ENCODE measurements at places on chromosomes 12 and 14.

DNA sequence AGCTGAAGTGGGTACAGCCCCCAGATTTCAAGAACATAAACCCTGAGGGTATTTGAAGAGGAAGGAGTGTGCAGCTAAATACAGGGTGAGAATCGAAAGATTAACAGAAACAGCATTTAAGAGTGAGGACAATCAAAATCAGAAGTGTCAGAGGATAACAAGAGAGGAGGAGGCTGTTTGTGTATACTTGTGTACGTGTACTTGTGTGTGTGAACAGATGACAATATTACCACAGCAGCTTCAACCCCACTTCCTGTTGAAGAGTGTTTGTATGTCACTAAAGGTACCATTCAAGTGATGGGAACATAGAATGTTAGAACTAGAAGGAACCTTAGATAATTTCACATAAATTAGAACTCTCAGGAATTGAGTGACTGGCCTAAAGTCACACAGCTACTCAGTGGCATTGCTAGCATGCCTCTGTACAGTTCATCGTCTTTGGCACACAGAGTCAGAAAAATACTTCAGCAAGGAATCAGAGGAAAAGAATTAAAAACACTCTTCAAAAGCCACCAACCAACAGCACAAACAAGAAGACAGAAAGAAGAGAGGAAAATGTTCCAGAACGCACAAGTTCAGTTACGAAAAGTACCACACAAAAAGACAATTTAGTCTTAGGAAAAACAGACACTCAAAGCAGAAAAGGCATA is 164.3 kb upstream of the BCL2L14 start:
- peak; percentile 41 for DNase-seq

GRCh38 chr14:22821193-22822015 is 6.2 kb upstream of the SLC7A7 start:
- no peak for DNase-seq

DNA sequence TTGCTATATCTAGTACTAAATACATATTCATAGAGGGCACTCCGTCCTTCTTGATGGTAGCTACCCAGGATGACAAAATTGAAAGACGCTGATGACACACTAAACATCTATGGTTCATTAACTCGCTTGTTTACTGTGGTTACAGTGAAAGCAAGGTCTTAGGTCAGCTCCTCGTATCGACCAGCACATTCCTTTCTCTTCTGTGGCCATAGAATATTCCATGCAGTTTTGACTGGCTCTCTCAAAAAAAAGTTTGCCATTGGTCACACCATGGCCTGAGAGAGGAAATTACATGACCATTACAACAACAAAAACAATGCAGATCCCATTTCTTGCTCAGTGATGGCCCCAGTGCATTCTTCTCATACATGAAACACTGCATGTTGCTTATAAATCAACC is 411.4 kb upstream of the SOX5 start:
- no peak for DNase-seq

DNA sequence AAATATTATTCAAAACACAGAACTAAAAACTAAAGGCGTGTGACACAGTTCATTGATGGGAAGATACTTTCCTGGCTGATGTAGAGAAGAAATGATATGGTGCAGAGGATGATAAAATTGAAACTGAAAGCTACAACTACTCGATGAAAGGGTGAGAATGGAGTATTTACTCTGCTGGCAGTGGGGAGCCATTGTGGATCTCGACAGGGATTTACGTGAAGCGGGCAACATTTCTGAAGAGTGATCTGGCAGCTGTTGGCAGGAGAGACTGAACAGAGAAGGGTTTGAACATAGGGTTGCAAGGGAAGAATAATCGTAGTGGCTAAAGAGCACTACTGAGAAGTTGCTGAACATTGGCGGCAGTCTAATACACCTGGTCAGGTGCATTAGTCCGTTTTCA is 464.9 kb downstream of the PDZRN4 start:
- DNase-seq = no peak

GRCh38 chr12:108665608-108666202 is 32.0 kb upstream of the SELPLG start:
- DNase-seq = no peak

DNA sequence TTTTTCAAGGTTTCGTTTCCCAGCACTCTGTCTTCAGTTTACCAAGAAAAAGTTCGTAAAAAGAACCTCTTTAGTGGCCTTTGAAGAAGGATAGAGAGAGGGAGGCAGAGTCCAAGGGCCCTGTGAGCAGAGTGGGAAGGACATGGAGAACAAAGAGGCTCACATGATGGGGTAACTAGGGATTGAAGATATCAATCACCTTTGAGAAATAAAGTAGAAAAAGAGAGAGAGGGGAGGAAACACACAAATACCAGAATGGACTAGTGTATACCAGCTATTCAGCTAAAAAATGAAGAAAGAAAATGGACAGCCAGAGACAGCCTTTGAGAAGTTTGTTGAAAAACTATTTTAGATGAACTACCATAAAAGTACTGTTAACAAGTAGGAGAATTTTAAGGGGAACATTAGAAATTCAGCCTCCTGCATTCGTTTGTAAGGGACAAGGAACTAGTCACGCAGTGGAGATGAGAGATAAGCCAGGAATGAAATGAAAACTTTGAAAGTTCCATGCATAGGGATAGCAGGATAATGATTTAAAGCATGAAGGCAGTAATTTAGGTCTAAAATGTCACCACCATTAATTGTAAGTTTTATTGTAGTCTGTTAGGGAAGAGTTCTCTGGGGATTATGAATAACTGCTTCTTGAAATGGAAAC is 82.1 kb downstream of the SPTSSA start:
- no peak for DNase-seq
